ENCODE measurements at places on chromosomes 3 and 15.

GRCh38 chr3:194177141-194177540 lies 41.2 kb downstream of the HES1 start:
- no peak for DNase-seq

DNA sequence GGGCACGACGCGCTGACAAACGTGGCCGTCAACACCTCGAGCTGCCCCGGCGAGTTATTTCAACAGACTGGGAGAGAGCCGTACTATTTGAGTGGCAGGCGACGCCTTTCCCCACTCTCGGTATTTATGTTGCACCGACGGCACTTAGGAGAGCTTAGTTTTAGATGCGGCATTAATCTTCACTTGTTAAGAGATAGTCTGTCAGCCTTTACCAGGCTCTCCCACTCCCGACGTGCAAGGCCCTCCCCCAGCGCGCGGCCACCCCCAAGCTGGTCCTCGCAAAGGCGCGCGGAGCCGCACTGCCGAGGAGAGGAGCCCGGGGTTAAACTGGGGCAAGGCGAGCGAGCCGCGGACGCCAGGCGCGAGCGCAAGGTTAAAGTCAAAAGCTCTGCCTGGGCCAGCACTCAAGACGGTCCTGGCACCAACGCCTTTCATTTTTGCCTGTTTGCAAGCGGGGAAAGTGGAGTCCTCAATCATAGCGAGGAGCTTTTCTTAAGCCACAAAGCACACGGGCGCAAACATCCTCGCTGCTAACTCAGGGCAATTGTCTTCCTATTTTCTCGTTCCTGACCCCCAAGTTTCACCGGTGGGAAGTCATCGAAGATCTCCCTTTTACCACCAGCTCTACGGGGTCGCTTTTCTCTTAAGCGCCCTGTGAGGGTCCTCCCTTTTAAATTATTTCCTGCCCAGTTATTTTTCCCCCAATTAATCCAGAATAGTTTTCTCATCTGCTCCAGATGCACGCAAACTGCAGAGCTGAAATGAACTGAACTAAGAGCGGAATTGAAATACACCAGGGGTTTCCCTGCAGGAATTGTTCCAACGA lies 86.6 kb downstream of the NR2F2 start:
- no peak for DNase-seq

GRCh38 chr3:113546414-113546893 lies 14.1 kb downstream of the SIDT1 start:
- DNase-seq: no peak

- no peak for DNase-seq
Observed at GRCh38 chr3:36394176-36394575, 13.9 kb downstream of the STAC start.

DNA sequence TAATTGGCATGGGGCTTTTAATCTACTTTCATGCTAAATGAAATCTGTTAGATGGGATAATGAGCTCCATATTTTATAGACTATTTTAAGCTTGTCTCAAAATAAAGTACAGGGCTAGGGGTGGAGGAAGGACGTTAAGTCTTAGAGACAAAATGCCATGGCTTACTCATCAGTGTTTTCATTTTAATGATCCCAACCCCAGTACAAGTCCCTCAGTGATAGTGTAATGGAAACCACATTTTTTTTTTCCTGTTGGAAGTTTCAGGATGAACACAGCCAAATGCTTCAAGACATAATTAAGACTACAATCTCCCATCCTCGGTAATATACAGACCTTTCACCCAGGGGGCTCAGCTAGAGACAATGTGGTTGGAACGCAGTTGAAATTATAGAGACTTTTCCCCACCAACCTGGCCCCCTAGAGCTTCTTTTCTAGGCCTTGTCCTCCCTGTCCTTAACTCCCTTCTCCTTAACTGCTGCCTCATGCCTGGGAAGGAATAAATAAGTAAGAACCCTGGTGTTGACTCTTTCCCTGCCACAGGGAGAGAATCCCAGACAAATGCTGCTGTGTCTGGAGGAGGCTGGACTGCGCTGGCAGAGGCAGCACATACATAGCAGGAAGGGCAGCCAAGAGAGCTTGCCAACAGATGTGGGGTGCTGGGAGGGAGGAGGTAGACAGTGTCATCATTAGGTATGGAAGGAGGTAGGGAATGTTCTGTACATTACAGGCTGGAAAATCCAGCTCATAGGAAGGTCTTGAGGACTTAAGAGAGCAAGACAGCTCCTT lies 115.4 kb upstream of the ROPN1 start:
- DNase-seq: no peak

DNA sequence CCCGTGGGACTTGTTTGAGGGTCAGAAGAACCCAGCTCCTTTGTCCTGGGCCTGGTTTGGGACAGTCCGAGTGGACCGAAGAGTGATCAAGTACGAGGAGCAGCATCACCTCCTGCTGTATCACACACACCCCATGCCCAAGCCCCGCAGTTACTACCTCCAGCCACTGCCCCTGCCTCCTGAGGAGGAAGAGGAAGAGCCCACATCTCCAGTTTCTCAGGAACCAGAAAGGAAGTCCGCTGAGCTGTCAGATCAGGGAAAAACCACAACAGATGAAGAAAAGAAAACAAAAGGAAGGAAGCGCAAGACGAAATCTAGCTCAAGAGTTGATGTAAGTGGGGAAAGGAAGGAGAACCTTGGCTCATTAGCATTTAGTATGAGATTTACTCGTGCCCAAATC lies 3.3 kb upstream of the P2RY12 start:
- no peak for DNase-seq

- DNase-seq: no peak
Observed at GRCh38 chr3:65712140-65712539, 326.6 kb downstream of the MAGI1 start.

GRCh38 chr15:71136159-71136783 lies 21.0 kb downstream of the THSD4 start:
- no peak for DNase-seq

DNA sequence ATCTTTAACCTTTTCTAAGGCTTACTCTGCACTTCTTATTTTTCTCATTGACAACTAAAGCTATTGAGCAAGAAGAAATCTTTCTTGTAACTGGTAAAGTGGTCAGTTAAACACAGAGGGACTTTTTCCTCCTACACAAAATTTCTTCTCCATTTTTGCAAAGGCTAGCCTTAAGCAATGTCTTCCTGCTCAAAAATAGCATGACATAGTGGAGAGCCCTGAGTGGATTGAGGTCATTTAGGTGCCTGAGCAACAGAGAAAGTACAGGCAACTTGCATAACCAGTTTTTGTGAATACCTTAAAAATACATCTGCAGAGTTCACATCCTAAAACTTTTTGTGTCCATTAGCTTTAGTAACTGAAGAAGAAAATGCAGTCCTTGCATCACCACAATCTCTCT lies 144.7 kb upstream of the TTC14 start:
- no peak for DNase-seq

- DNase-seq: no peak
Observed at GRCh38 chr15:48631176-48631770, 14.2 kb downstream of the FBN1 start.

- DNase-seq: no peak
Observed at GRCh38 chr15:61640756-61641155, 411.7 kb upstream of the RORA start.

DNA sequence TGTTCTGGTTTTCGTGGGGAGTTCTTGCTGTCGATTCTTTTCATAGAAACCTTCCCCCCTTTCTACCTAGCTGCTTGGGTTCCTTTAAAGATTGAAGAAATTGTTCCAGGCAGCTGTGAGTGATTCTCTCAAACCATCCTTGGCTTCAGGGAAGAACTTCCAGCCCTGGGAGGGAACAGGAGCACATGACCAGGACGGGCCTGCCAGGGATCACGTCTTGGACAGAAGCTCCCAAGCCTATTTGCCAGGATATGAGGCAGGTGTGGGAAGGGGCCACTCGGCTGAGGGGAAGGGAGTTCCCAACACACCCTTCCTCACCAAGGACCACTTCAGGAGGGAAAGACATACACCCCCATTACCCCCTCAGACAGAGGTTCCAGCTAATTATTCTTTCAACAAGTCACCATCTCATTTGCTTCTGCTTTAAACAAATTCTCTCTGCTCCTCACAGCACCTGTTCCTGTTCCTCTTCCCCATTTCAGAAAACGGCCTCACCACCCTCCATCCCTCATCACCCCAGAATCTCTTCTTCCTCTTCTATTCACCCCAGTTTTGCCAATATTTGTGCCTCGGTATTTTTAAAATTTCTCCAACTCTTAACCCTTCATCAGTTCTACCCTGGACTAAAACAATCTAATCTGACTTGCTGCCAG lies 62.5 kb downstream of the WHAMM start:
- no peak for DNase-seq
